Vagina (tissue), 2 donors: ENCODE measurements at places on chromosomes 13 and 19.
A peak's percentile ranks its signal among the peaks of the same experiment; 100 is the strongest.

- no peak for DNase-seq
These were observed 119.7 kb downstream of the FRY start for GRCh38 chr13:32151240-32151639.

DNA sequence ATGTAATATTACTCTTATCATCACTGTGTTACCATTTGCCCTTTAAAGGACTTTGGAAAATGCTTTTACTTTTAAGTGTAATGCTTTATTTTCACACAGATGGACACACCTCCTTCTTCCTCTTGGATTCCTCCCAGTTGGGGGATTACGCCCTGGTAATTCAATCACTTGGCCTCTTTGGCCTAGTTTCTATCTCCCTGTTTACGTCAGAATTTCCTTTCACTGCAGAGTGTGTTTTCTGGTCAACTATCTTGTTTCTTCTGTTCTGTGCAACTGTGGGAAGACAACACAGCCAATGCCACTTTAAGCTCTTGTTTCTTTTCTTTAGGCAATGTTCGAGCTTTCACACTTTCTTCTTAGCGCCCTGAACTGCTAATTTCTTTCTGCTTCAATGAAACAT is 257.3 kb upstream of the MAB21L1 start:
- DNase-seq, result peak; percentile 1

DNA sequence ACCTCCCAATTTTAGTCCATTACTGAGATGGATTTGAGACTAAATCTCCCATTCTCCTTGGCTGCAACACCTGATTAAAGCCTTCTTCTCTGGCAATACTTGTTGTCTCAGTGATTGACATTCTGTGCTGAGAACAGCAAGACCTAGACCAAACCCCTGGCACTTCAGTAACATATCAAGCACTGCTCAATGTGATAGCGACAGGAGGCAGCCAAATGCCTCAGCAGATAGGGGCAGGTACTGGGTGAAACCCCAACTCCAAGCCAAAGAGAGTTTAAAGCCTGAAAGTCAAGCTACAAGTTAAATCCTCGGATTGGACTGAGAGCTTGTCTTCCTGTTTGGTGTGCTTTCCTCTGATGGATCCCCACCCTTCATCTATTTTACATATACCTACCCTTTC is 52.7 kb downstream of the STARD13 start:
- no peak for DNase-seq

DNA sequence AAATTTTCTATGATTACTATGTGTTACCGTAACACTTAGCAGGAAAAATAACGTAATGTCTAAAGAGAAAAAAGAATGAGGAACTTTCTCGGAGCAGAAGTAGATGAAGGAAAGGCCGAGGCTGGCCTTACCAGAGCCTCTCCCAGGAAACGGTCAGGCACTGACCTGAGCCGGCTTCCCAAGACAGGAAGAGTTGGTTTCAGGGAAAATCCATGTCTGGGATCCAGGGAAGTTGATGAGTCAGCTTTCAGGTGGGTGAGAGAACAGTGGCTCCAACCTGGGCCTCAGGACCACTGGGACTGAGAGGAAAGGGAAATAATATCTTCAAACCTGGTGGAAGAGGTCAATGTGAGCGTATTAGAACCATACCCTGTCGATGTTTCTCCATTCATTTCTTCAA is 93.3 kb upstream of the UBL3 start:
- DNase-seq, result no peak

DNA sequence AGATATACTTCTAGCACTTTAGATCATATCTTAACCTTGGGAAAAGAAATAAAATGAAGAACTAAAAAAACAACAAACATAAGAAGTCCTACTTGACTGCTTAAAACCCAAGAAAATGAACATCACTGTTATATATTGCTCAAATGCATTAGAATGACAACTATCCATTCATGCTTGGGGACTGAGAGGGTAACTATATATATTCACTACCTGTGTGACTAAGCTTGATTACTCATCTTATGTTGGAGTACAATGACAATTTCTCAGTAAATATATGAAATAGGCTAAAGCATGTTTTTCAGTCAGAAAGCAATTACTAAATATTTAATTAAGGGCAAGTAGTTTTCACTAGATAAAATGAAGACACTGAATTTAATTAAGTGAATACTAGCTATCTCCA is 40.1 kb downstream of the ZC3H13 start:
- no peak for DNase-seq

- DNase-seq, result no peak
These were observed 5.8 kb downstream of the SLC39A3 start for GRCh38 chr19:2733930-2734588.

- DNase-seq, result no peak
These were observed 65.1 kb upstream of the NPAS1 start for GRCh38 chr19:46954502-46954992.

GRCh38 chr19:18388100-18388959 is 2.4 kb downstream of the GDF15 start:
- DNase-seq, result no peak

DNA sequence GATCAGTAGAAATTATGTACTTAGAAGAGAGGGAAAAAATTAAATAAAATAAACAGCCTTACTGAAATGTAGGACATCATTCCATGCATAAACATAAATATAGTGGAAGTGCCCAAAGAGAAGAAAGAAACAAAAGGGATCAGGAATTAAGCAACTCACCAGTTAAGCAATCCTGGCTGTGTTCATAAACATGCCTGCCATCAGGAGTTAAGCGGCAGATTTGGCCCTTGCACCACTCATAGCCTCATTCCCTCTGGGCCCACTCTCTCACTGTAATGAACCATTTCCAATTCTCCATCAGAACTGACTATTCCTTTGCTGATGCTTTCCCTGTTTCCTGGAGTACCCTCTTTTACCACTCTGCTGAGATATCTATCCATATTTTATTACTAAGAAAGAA is 281.4 kb downstream of the LHFPL6 start:
- DNase-seq, result no peak

DNA sequence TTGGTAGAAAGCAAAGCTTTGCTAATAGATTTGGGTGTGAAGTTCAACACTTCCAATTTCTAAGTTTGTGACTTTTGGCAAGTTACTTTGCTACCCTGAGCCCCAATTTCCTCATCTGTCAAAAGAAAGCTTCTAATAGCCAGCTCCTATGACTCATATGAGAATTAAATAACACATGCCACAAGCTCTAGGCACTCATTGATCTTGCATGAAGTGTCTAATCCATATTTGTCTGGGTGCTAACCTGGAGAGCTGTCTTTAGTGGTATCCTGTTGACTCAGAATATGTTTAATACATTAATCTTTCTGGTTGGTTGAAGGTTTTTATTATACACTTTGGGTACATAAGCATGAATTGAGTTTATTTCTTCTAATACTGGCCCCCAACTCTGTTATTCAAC is 188.8 kb downstream of the POSTN start:
- DNase-seq, result no peak

DNA sequence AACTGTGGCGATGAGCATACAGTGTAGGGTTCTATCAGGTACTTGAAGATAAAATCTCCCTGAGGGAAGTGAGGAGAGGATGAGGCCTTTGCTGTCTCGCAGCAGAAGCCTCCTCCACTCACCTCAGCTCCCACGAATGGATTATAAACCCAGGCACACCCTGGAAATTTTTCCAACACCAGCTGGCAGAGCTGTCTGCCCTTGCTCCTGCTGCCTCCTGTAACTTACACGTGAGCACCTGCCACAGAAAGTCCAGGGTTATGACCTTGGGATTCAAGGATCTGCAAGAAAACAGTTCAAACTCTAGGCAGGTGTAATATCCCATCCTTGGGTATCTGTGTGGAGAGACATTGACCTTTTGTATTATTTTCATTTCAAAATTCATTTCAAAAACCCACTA is 70.9 kb upstream of the MYO16 start:
- no peak for DNase-seq

DNA sequence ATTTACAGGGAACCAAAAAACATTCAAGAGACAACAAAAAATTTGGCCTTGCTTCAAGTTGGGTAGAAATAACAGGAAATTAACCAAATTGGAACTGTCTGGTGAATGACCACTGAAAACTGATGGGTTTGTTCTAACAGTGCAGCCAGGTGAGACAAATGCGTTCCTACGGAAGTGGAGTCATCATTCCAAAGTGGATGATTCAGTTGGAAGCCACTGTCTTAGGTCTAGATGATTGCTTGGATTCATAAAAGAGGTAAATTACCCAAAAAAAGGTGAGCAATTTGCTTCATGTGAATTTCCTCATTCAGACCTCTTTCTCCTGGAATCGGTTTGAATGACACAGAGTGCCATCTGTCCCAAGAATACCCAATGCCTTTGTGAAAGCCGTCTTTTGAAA is 87.1 kb upstream of the IPO5 start:
- DNase-seq, result no peak

DNA sequence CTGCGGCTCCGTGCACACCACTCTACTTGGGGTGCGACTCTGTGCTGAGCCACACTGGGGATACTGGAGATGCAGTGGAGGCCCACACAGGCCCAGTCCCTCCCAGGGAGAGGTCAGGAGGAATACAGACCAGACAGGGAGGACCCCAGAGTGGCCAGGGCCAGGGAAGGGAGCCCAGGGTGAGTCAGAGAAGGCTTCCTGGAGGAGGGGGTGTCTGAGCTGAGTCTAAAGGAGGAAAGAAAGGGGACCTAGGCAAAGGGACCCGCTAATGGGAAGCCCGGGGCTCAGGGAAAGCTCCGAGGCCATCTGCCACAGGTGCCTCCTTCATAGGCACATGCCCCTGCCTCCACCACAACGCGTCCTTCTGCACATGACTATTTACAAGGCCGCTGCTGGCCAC is 13.3 kb upstream of the PRKD2 start:
- DNase-seq, result no peak

- DNase-seq, result no peak
These were observed 230.8 kb downstream of the DLEU7 start for GRCh38 chr13:50612717-50613116.

DNA sequence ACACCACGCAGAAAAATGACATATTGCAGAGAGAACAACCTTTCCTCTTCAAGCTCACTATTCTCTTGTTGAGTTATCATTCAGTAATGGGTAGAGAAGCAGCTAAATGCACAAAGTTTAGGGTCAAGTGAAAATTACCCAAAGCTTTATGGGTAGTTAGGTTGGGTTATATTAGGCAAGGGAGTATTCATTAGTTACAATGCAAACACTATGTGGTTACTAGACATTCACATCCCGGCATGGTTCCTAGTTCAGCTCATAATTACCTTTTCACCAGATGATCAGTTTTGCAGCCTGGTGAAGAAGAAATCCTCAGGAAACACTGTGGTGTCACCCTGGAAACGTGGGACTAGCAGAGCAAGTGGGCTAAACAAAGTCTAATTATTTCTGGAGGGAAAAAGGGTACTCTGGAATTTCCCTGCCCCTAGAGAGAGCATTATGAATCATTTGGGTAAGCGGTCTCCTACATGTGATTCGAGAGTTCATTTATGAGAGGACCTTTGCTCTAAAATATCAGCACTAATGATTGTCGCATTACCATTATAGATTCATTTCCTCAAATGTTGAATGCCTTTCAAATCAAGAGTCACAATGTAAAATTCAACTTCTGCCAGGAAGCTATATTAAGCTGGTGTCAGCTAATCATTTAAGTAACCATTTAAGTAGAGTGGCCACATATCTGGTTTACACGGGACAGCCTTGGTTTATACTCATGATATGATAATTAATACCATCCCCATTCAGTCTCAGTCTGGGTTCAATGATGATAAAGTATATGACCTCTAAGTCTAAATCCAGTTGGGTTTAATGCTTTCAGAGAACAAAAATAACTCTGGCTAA is 1208.0 kb downstream of the DIAPH3 start:
- no peak for DNase-seq

DNA sequence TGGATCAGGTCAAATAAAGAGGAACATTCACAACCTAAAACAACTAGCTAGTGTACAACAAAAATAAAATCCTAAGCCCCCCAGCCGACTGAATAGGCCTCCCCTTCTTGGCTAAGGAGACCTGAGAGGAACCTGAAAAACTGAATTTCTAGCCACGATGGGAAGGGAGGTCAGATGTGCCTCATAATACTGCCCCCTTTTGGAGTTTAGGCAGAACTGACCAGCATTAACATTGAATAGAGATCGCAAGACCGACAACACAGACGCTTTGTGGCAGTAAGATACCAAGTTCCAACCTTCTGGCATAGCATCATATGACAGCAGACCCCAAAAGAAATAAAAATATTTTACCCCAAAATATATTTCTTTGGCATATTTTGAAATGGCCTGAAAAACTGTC is 15.9 kb downstream of the CBY2 start:
- DNase-seq, result peak; percentile 5

DNA sequence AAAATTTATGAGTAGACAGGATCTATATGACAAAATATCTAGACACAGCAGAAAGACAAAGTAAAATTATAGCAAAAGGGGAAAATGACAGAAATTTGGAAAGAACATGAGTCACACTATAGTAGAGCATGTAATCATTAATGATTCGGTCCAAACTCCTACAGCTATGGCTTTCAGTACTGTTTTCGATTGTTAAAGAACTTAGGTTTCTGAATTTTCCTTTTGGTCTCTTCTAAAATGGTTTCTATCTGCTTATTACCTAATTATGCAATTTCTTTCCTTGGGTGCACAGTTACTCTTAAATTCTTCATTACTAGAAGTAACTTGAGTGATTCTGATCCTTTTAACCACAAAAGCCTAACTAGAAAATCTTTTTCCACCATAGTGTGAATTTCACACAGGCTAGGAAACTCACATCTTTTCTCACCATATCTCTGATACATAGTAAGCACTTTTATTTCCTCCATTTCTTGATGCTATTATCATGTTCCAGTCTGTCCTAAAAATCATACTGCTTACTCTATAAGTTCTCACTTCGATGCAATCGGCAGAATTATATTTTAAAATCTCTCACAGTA is 1101.4 kb downstream of the PCDH9 start:
- no peak for DNase-seq

GRCh38 chr19:8366121-8366581 is 2.2 kb downstream of the ANGPTL4 start:
- no peak for DNase-seq

DNA sequence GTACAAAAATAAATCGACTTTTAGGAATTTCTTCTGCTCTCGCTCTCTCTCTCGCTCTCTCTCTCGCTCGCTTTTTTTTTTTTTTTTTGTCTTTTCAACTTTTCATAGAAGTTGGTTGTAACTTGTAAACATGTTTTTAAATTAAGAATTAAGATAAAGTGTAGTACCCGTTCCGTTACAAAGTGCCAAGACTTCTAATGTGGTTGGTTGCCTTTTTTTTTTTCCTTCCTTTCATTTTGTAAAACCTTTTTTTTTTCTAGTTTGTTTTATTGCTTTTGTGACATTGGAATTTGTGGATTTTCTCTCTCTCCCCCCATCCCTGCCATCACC is 20.4 kb downstream of the ZBTB7A start:
- DNase-seq, result no peak

DNA sequence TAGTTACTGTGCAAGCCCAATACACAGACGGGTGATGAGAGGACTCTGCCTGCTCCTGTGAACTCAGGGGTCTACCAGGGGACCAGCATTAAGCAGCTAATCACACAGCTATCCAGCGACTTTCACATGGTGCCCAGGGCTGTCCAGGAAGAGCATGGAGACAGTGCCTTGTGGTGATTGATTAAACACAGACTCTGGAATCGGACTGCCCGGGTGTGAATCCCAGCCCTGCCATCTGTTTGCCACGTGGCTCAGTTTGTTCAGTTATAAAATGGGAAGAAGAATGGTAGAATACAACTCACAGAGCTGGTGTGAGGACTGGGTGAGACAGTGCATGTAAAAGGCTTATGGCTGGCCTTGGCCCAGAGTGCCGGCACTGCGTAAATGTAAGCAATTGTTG is 42.1 kb upstream of the NPAS1 start:
- no peak for DNase-seq

- no peak for DNase-seq
These were observed 4.5 kb downstream of the CPB2 start for GRCh38 chr13:46100191-46100815.

- DNase-seq, result no peak
These were observed 53.9 kb downstream of the COG3 start for GRCh38 chr13:45518525-45519245.

- no peak for DNase-seq
These were observed 260.5 kb downstream of the DCT start for GRCh38 chr13:94218951-94219350.
